ENCODE measurements at places on chromosomes 3 and 15.

DNA sequence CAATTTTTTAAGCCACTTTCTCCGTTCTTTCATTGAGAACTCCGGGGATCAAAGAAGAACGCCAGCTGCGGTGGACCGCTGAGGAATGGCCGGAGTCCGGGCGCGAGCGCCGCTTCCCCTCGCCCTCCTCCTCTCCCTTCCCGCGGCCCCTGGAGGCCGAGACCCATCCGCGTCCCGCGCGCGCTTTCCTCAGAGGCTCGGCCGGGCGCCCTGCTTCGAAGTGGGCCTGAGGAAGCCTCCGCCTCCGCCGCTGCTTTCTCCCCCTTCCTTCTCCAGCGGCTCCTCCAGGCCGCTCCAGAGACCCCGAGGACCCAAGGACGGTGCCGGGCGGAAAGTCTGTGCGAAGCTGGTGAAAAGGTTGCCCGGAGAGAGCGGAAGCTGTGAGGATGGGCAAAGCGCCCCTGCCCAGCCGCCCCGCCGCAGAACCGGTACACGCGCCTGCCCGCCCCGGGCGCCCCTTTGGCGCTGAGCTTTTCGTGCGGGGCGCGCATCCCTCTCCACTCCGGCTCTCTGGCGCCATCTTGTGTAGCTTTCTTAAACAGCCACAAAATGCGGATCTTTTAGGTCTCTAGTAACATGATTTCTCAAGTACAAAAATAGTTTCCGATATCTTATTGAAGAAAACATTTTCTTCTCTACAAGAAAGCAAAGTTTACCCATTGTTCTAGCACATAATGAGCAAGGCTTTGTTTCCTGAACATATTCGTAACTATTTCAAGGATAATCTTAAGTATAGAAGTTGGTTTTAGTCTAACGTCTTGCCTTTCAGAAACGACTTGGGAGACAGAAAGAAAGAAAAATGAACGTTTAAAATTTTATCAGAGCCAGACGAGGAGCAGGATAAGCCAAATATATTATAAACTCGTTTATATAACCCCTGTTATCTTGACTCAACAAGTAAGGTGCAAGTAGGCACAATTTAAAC, 59.2 kb upstream of the FAM174B start:
- DNase-seq, result peak; percentile 59

GRCh38 chr3:171777596-171777995, 32.7 kb downstream of the PLD1 start:
- DNase-seq, result no peak

DNA sequence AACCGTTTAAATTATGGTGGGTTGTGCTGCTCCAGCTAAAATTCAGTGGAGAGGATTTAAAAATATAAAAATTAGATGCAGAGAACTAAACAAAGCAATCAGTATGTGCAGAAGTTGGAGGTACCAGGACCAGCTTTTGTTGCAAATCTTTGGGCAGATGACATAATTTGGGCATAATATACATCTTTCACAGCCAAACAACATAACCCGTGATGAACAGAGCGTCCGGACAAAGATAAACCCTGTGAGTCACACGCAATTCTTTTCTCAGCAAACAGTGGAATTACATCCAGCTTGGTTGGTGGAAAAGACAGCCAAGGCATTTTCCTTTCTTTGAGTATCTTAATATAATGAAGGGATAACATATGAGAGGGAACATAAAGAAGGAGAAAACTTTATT, 419.4 kb upstream of the ADAMTS9 start:
- no peak for DNase-seq

DNA sequence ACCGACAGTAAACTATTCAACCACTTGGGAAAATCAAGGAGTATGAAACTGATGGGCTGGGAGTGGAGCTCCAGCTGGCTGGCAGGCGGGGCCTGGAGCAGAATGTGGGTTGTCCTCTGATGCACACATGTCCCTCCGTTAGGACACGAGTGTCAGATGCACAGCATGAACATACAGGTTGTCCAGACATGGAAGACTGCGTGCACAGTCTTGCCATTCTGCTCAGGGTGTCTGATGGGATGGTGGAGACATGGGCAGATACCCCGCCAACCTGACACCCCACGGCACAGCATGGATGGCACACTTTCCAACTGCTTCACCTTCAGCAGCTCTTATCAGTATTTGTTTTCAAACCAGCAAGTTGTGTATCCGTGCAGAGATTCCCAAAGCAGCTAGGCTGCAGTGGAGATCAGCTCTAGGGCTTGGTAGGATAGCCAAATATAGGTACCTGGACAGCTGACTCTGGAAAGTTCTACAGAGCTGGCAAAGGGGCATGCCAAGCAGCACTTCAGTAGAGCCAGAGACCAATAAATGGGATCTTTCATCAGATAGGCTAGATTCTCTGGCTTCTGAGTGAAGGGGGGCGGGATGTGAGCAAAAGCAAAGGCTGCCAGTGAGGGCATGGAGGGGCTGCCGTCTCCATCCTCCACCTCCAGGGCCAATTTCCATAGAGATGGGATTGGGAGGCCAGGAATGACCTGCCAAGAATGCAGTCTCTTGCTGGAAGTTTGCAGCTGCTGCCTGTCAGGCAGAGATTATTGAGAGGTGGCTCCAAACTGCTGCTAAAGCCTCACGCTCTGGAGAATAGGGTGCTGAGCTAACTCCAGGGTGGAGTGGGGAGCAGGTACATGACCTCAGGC, 47.2 kb upstream of the KY start:
- no peak for DNase-seq

GRCh38 chr3:9214599-9214998, 34.8 kb downstream of the SRGAP3 start:
- no peak for DNase-seq

DNA sequence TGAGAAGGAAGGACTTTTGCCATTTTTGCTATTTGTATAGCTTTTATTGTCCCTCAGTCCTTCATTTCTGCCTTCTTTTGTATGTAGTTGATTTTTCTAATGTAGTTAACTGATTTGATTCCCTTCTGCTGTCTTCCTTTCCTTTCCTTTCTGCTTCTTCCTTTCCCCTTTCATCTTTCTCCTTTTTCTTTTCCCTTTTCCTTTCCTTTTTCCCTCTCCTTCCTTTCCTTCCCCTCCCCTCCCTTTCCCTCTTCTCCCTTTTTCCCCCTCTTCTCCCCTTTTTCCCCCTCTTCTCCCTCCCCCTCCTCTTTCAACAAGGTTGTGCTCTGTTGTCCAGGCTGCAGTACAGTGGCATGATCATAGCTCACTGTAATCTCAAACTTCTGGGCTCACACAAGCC, 59.0 kb downstream of the CHCHD6 start:
- DNase-seq, result no peak

DNA sequence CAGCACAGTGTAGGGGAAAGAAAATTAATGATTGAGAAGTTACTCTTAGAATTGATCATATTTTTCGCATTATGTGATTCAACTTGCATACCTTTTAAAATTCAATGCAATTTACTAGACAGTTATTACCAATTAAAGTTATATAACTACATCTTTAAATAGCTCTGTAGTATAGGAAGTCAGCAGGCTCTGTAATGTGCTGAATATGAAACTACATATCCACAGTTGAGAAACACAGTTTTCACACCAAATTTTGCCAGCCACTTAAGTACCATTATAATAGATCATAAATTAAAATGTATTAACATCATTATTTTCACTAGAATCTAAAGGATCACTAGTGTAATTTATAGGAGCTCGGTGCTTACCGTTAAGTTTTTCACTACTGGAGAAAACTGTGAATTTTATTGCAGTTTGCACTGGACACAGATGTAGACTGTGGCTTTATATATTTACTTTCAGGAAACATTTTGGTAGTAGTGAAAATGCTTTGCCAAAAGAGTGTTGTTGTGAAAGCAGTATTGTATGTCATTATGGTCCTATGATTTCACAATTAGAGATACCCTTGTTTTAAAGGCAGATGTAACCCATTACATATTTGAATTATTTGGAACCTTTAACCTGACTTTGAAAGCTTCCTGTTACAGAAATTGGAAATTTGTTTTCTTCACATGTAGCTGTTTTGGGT, 113.6 kb downstream of the PLCL2 start:
- DNase-seq, result no peak

DNA sequence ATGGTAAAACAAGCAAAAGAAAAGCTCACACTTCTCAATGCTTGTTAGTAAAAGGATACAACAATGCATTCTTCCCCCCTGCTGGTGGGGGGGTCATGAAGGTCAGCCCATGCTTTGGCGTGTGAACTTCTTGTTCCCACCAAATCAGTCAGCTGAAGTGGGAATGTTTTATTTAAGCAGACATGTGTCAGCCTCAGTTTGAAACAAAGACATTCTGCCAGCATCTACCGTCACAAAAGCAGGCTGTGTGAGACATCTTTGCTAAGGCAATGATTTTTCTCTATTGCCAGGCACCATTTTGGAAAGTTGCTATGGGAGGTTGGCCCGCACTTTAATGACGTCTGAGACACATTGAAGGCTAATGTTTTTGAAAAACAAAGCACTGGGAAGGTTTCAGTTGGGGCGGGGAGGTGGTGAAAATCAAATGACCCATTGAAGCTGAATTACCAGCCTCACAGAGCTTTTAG, 206.6 kb downstream of the TLE3 start:
- no peak for DNase-seq

- DNase-seq, result no peak
Observed at GRCh38 chr3:64575211-64575844, 112.5 kb downstream of the ADAMTS9 start.

DNA sequence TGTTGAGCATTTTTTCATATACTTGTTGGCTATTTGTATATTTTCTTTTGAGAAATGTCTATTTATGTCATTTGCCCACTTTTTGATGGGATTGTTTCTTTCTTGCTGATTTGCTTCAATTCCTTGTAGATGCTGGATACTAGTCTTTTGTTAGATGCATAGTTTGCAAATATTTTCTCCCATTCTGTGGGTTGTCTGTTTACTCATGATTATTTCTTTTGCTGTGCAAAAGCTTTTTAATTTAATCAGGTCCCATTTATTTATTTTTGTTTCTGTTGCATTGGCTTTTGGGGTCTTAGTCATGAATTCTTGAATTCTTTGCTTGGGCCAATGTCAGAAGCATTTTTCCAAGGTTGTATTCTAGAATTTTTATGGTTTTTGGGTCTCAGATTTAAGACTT, 251.7 kb downstream of the WNT5A start:
- no peak for DNase-seq

- DNase-seq, result no peak
Observed at GRCh38 chr3:45171283-45171682, 25.1 kb upstream of the CDCP1 start.

- no peak for DNase-seq
Observed at GRCh38 chr3:157077565-157077991, 82.4 kb downstream of the CCNL1 start.

DNA sequence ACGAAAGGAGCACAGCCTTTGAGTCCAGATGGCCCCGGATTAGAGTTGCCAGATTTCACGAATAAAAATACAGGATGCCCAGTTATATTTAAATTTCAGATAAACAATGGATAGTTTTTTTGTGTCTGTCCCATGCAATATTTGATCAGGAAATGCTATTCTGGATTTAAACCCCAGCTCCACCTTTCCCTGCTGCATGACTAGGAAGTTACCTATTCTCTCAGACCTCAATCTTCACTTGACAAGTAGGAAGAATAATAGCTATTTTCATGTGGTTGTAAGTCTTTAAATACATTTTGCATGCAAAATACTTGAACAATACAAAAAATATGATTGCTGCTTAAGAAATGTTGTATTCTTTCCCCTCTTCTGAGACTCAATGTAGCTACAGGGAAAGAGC, 125.3 kb upstream of the P2RY1 start:
- no peak for DNase-seq

DNA sequence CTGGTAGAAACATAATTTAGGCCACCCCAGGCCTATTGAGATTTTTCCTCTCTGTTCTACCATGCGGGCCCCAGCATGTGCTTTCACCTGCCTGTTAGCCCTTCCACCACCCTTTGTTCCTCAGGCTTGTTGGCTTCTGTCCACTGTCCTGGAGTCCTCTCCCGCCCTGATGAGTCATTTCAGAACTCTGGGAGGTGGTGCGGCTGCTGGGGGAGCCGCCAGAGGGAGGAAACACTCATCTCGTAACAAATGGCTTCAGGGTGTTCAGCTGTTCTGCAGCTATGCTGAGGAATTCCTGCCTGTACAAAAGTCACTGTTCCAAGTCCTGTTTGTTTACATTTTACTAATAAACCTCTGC, 36.3 kb downstream of the LRTM1 start:
- no peak for DNase-seq

- DNase-seq, result no peak
Observed at GRCh38 chr3:104805042-104805441, 561.7 kb upstream of the ALCAM start.

DNA sequence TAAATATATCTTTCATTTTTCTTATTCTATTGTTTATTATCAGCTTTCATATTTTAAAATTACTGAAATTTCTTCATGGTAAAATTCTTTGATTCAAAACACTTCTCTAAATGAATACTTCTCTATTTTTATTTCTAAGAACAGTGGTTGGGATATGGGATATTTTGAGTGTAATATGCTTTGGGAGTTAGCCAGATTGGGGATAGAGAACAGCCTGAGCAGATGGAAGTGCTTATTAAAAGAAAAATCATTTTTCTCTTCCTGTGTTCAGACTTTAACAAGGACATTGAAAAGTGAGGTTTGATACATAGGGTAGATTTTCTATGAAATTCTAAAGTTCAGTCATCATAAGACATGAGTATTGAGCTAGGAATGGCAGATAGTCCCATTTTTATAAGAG, 84.8 kb downstream of the COL6A5 start:
- DNase-seq, result no peak

GRCh38 chr15:88904624-88905327, 8.4 kb downstream of the MFGE8 start:
- peak; percentile 88 for DNase-seq

DNA sequence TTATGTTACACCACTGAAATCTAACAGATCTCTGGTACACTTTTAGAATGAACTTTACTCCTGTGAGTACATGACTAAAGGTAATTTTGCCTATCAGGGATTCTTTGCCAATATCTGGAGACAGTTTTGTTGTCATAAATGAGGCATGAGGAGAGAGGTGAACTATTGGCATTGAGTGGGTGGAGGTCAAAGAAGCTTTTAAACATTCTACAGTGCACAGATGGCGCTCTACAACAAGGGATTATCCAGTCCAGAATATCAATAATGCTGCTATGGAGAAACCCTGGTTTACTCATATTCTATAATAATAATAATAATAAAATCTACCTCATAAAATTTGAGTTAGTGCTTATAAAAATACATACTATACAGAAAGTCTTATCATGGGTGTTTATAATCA, 702.3 kb downstream of the SI start:
- DNase-seq, result no peak

DNA sequence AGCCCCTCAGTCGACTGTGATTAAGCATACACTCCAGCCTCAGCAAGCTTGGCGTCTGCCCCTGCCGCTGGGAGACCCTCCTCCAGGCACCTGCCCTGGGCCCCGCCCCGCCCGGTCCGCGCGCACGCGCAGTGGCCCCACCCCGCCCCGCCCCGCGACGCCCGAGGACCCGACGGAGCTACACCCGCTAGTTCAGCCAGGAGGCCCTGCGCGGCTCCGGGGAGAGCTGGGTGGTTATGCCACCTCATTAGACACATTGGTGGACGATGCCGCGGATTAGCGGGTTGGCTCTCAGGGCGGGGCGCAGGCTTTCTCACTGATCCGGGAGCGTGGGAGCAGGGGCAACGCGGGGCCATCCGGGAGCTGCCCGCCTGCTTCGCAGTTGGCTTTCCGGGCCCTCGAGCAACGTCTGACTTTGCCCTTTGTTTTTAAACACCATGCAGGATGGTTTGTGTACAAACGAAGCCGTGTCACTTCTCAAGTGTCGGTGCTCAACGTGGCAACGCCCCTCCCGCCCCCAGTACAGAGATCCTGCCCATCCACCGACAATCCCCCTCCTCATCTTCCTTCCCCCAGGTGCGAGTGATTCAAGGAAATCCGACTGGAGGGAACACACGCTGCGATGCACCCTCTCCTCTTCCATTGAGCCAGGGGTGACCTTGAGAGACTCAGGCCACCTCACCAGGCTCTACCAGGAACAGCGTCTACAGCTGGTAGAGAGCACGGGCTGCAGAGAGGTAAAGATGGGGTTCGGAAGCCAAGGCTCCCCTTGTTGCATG, 109.3 kb downstream of the SHQ1 start:
- peak; percentile 51 for DNase-seq

Measured in stimulated activated CD4-positive, alpha-beta T cell treated with anti-CD3 and anti-CD28 coated beads, TNF-alpha, amount 100 ng/mL, for 4 hours (primary cell).